ENCODE measurements at places on chromosomes 3 and 15.

DNA sequence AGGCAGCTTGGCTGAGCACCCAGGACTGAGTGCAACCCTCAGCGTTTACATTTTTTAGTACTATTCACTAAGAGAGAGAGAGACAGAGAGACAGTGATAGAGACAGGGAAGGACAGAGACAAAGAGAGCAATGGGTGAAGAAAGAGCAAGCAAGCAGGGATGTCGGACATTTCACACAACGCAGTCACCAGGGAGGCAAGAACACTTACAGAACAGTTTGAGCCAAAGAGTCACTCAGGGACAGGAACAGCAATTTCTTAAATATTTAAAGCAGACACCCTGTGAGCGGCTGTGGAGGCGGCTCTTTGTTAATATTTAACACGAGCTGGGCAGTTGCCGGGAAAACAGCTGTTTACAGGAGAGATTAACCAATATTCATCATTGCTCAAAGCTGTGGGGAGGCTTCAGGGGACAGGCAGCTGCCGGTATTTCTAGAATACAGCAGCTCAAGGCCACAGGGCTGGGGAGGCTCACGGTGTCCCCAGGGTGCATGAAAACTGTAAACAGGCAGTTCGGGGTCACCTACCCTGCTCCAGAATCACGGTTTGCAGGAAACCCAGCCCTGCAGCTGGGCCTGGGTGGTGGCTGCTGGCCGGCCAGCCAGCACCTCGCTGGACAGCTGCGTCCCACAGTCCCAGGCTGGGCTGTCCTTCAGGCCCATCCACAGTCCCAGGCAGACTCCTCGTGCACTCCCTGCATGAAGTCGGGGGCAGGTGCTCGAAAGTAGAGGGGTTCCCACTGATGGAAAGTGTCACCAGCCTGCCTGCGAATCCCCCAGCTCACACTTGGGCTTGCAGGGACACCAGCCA, 38.8 kb upstream of the PCSK6 start:
- peak; percentile 13 for ATAC-seq

DNA sequence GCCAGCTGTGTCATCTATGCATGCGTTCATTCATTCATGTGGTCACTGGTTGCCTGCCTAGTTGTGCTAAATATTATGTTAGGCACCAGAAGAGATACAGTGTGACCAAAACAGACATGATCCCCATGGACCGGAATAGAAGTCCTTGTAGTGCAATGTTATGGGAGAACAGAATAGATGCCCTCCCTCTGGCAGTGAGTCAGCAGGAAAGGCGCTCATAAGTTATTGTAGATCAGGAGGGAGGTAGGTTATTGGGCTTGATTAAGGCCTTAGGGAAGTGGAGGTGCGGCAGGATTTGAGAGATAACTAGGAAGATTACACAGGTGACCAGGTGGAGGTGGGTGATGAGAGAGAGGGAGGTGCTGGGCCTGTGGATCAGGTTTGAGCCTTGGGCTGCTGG, 5.2 kb downstream of the MCTP2 start:
- peak; percentile 42 for ATAC-seq

- peak; percentile 86 for ATAC-seq
These were observed at the start of gene GCSAM for GRCh38 chr3:112132975-112133448. GCSAM (minus strand) TSS chr3:112133248; CDS start chr3:112133120, 128 bp downstream.

DNA sequence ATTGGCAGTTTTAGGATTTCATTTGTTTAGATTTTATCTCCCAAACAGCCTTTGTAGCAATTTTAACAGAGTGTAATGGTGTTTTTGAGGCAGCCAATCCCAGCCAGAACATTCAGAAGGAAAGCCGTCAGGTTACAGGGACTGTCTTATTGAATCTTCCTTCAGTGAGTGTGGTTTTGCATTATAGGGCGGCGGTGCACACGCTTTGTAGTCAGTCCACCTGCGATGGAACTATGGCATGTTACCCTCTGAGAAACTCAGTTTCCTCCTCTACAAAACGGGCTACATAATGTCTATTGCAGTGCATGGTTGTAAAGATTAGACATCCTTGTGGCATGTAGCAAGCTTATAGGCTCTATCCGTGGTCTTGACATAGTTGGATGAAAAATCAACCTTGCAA, 1.0 kb downstream of the LRRC28 start:
- no peak for ATAC-seq

GRCh38 chr3:53780806-53781205, 65.4 kb downstream of the CHDH start:
- ATAC-seq: no peak

- ATAC-seq: peak; percentile 52
These were observed 15.0 kb downstream of the TIGIT start for GRCh38 chr3:114308830-114309229.

DNA sequence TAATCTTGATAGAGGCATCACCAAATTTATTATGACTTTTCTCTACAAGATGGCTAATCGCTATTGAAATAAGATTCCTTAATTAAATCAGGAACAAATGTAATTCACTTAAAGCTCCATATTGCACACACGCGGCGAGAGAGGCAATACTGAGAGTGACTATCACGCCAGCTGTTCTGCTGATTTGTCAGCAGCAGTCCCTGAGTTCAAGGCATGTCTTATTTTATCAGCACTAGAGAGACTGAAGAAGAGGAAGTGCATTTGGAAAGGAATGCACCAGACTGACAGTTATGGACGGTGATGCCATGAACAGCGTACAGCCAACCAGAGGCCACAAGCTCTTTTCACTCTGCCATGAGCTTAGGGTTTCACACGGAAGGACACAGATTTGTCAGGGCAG, 83.6 kb upstream of the SLCO3A1 start:
- no peak for ATAC-seq

DNA sequence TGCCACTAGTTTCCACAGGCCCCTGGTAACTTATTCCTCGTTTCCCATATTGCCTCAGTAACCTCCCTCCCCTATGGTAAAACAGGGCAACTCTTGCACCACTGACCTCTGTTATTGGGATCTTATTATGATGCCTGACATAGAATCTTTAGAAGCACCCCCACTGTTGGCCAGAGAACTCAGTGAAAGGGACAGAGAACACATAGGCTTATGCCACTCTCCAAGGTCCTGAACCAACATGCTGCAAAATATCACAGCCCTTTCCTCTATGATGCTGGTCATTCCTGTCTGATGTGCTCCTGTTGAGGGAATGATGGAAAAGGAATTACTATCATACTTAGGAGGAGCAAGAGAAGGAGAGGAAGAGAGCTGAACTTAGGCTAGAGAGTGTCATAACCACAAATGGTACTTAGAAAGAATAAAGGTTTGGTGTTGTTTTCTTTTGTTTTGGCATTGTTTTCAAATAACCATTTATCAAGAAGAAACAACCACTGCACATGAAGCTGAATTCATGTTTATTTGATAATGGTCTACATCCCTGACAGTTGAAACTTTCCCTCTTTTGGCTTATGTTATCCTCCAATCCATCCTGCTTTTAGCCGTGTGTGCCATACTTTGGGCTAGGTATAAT, 330.2 kb downstream of the EPHB1 start:
- ATAC-seq: no peak

- ATAC-seq: peak; percentile 3
These were observed 812 bp downstream of the P4HTM start for GRCh38 chr3:48990636-48991469.

DNA sequence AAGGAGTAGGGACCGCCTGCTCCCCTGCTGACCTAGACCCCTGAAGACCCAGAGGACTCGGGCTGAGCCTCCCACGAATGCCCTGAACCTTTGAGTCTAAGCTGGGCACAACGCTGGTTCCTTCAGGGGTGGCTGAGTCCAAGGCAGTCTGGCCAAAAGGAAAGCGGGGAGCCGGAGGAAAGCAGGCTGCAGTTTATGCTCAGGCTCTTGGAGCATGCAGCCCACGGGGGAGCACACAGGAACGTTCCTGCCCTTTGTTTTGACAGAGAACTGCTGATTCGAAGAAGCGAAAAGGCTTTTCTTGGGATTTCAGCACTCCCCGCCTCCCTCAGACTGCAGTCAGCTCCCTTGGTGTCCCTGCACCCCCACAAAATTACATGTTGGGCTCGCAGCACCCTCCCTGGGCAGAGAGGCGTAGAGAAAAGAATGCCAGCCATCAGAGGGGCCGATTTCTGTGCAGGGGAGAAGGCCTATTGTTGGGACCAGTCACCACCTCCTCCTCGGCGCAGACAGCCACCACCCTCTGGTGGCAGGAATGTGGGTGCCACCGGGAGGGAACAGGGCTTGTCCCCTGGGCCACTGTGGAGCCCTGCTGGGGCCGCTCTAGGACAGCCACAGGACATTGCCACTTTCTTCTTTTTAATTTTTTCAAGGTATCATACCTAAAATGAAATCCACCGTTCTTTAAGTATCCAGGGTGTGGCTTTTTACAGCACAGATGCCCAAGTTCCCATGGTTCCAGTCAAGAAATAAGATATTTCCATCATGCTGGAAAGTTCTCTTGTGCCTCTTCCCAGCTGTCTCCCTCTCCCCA, 72.2 kb downstream of the SMAD6 start:
- ATAC-seq: peak; percentile 91

GRCh38 chr3:105860641-105861040, 8.2 kb downstream of the CBLB start:
- ATAC-seq: no peak

GRCh38 chr15:67967871-67968431, 86.2 kb upstream of the PIAS1 start:
- peak; percentile 63 for ATAC-seq

- peak; percentile 65 for ATAC-seq
These were observed 30.0 kb upstream of the ZNF280D start for GRCh38 chr15:56763141-56763895.

DNA sequence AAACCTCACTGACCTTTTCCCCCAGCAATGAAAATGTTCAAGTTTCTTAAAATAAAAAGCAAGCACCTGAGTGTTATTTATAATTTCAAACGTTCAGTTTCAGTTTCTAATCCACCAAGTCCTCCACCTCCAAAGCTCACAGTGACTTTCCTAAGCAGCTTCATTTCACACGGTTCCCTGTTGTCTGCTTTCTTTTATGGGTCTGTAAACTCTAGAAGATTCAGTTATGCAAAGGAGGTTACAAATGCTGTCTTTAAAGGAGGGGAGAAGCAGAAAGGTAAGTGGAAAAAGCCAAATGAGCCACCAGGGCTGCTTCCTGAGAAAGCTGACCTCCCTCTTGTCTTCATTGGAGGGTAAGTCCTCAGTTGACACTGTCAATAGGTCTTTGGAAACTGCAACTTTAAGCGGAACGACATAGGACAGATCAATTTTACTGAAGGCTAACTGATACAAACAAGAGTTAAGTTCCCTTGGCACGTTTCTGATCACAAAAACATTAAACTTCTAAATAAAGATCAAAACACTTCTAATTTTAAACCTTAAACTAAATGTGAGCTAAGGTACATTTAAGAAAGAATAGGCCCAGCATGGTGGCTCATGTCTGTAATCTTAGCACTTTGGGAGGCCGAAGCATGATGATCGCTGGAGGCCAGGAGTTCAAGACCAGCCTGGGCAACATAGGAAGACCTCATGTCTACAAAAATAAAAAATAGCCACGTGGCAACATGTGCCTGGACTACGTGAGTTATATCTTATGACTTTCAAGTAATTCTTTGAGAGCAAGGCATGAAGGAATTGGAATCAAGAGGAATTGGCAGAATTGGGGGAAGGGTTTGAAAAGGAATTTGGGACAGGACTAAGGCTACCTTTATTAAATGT, 151.9 kb upstream of the UBE2E1 start:
- no peak for ATAC-seq

- ATAC-seq: peak; percentile 52
These were observed 59.6 kb upstream of the P3H2 start for GRCh38 chr3:190180268-190180667.

GRCh38 chr3:188053710-188054380, 100.1 kb upstream of the LPP start:
- peak; percentile 33 for ATAC-seq

DNA sequence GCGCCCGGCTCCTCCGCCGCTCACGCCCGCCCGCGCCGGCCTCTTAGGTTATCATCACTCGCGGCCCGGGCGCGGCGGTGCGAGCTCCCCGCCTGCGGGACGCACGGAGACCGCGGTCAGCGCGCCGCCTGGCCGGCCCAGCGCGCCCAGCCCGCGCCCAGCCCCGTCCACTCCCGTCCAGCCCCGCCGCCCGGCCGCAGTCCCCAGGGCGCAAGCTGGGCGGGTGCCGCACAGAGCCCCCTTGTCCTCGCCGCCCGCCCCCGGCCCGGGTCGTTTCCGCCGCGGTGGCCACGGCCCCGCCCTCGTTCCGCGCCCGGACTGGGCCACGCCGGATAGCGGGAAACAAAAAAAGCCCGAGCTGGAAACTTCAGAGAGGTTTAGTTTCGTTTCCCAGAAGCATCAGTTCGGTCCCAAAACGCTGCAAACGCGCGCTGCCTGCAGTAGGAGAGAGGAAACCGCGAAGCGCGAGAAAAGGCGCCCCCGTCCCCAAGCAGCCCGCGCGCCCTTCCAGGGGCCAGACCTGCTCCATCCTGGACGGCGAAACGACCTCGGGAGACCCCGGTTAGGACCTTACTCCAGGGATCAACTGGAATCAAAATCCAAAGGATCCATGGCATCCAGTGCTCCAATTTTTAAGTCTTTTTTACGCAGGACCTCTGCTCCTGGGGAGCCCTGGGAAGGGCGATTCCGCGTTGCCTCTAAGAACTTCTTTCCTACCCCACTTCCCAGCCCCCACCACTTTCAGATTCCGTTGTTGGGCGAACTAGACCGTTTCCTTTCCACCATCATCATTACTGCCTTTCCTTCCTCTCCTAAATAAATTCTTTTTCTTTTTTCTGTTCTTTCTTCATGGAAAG, at the start of gene ATP10A:
ATP10A (minus strand) TSS at position 217 of the 857 bp plus-strand sequence. CDS start 231 bp downstream, outside the sequence.
- no peak for ATAC-seq

DNA sequence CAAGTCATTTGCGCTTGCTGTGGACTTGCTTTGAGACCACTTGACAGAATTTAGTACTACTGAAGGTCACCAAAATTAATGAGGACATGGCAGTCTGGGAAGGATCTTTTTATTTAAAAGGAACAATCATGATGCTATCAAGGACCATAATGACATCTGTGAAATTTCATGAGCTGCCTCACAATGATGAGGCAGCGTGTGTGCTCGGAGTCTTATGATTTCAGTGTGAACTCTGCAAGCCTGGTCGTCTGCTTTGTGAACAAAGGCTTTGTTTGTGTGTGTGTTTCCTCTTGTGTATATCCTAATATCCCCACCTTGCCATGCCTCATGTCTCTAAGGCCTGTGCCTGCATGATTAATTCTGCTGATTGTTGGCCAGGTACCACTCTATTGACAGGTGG, 46.7 kb downstream of the RAD54L2 start:
- no peak for ATAC-seq

DNA sequence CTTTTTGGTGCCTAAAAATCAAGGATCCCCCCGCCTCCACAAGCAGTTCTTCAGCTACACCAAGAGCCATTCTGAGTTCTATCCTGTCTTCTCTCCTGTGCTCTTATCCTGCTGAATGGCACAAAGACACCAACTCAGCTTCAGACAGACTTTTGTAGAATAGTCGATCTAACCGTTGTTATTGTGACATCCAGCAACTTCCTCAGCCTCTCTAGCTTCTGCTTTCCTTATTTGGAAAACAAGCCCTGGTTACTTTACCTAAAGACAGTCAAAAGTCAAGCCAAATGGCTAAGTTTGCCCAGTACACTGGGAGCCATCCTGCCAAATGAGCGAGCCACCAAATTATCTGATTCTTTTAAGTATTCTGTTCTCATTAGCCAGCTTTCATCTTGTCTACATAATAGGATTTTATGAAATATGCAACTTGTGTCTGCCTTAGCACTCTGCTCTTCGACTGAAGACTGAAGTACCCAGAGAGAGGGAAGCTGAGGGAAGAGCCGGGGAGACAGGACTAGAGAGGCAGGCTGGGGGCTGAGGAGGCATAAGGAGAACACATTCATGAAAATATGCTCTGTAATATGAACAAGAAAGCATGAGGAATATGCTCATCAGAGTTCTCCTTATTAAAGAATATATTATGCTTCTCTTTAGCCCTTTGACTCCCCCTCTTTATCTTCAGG, 35.1 kb downstream of the LYZL4 start:
- ATAC-seq: no peak

- no peak for ATAC-seq
These were observed 29.5 kb downstream of the ZNF662 start for GRCh38 chr3:42935472-42935871.
